ENCODE measurements at places on chromosomes 7 and 10. TPM values are rescaled to one million over a fixed set of nuclear protein-coding genes. Genes with fewer than 3 reads are reported as not detected.

The SUN3 gene
- not detected for total RNA-seq

The CPA4 gene
- total RNA-seq, result 1.2 TPM

The GATA3 gene
- 0.64 TPM for total RNA-seq

The FLNC gene
- total RNA-seq, result 2,884 TPM

The GNAI1 gene
- 5.1 TPM for total RNA-seq

The MYPN gene
- total RNA-seq, result 216 TPM

The SPDYE9 gene
- not detected for total RNA-seq

The EEPD1 gene
- total RNA-seq, result 19.8 TPM

The SPDYE1 gene
- total RNA-seq, result not detected

The FAM20C gene
- 28.1 TPM for total RNA-seq

GRCh38 chr7:128889121-128889520 lies 21.4 kb downstream of the KCP start:
- no peak for DNase-seq

- peak; percentile 28 for DNase-seq
Measured at GRCh38 chr7:67661-68395, 124.5 kb upstream of the FAM20C start.

- peak; percentile 81 for DNase-seq
Measured at GRCh38 chr7:26200038-26200443, 505 bp downstream of the HNRNPA2B1 start.

DNA sequence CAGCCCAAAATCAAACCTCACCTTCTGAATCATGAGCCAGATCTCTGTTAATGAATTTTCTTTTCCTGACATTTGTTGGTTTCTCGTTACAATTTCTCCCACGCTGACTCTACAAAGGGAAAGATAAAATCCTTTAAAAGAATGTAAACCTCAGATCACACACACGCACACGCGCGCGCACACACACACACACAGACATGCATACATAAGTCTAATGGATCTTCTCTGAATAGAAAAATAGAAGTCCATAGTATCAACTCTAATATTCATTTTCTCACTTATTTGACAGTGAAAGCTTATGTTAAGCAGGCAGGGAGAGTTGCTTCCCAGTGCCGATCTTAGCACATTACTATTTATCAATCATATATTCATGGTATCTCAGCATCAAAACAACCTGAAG lies 1.4 kb downstream of the ETV1 start:
- DNase-seq, result no peak

DNA sequence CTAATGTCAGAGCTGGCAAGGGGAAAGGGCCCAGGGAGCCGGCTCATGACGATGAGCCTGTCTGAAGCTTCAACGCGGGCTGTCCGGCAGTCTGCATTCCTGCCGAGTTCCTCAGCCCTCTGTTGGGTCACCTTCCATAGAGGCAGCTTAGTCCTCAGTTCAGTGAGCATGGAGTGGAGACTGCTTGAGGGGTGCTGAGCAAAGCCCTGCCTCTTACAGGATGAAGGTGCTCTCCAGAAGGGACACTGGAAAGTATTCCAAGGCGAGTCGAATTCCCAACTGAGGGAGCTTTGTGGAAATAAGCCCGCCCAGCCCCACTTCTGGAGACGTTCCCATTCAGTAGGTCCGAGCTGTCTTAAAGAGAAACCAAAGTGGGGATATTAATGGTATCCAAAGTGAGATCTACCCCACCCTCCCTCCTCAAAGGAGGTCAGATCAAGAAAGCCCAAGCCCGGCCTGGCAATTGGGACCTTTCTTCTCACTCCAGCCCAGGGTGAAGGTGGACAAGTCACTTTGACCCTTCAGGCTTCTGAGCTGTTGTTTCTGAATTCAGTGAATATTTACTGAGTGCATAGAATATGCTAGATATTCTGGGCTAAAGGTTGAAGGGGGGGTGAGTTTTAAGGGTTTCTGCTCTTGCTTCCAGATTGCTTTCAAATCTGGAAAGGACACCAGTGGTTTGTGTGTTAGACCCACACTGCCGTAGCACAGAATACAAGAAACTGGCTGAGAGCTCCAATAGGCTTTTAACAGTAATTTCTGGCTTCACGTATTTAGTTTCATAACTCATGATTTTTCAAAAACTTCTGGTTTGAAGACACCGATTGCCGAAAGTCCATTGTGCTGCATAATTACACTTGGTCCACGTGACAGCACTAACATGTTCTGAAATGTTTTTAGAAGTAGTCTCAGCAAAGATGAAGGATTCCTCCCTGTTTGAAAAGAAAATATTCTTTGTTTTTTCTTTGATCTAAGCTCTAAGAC lies 3.5 kb downstream of the EGFR start:
- DNase-seq, result peak; percentile 35

DNA sequence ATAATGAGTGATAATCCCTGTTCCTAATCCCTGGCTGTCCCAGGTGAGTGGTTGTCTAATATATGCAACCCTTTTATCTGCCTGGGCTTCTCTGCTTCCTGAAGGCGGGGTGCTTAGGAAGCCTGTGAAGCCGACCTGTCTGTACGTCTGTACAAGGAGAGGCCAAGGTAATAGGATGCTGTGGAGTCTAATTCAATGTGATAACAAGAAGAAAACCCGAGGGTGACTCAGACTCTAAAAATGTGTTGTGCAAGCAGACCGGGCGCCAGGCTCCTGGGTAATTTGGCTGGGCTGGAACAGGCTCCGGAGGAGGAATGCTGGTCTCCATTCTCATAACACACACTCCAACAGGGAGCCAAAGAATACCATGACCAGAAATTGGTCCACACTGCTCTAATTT lies 43.6 kb downstream of the THNSL1 start:
- peak; percentile 37 for DNase-seq

- no peak for DNase-seq
Measured at GRCh38 chr10:91700788-91701444, 68.0 kb upstream of the PPP1R3C start.
